Uterus (tissue), 4 donors: ENCODE measurements at places on chromosomes 5 and 9.

DNA sequence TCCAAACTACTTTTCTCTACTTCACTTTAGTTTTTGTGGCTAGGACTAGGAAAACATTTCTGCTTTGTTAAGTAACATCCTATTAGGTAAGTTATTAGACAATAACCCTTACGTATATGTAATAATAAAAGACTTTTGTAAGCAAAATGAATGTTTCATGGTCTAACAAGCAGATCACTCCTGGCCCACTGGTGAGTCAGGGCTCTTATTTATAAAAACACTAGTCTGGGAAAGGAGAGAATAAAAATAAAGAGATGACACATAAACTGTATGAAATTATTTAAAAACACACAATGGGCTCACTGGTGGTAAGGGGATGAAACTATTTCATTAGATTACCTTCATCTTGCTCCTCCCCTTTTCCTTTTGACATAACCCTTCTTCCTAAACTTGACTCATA is 2212.2 kb upstream of the ACO1 start:
- no peak for DNase-seq

GRCh38 chr5:57307516-57307915 is 133.7 kb downstream of the GPBP1 start:
- no peak for DNase-seq

GRCh38 chr5:35854248-35854647 is 2.4 kb upstream of the IL7R start:
- DNase-seq = no peak

DNA sequence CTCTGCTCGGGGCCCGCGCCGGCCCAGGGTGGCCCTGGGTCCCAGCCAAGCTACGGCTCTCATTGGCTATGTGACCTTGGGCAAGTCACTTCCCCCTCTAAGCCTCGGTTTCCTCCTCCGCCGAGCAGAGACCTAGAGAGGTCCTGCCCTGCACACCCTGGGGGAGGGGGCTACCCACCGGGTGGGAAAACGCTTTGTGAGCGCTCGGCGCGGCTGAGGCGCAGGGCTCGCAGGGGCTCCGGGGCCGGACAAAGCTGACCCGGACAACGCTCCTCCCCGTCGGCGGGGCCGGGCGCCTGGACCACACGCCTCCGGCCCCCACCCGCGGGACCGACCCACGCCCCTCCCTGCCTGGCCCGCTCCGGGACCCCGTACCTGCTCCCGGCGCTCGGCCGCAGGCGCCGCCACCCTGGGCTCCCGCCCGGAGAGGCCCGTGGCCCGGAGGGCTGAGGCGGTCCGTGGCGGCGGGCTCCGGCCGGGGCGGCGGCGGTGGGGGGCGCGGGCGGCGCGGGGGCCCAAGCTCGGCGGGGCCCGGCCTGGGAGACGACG is 85.7 kb upstream of the MELK start:
- DNase-seq = peak; percentile 59

DNA sequence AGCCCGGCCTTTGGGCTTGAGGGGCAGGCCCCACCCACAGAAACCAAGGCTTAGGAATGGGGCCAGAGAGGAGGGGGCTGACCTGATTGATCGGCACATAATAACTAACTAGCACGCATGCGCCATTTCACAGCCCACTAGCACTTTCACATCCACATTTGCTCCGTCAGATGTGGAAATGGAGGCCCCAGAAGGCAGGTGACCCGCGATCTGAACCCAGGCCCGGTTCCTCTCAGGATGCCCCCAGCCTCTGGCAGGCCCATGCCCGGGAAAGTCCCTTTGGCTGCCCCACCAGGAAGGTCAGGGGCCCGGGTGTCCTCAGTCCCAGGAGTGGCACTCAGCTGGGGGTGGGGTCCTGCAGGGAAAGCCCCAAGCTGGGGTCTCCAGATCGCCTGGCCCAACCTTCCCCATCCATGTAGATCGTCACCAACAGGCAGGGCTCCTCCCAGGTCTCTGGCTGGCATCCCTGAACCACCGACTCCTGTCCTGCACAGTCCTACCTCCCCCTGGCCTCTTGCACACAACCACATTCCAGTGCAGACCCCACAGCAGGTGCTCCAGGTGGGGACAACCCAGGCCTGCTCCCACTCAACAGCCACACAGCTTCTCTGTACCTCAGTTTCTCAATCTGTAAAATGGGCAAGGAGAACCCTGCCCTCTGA is 46.7 kb downstream of the VAV2 start:
- DNase-seq = no peak

- DNase-seq = no peak
Observed at GRCh38 chr5:14440223-14440581, 141.4 kb upstream of the OTULINL start.
